ENCODE measurements at places on chromosomes 12 and 14. TPM values are rescaled to one million over a fixed set of nuclear protein-coding genes. Genes with fewer than 3 reads are reported as not detected.

GRCh38 chr12:112234303-112234702 lies 108.9 kb downstream of the TRAFD1 start:
- DNase-seq = no peak

Gene NID2
- polyA plus RNA-seq = 0.98 TPM

Gene SIX6
- not detected for polyA plus RNA-seq

DNA sequence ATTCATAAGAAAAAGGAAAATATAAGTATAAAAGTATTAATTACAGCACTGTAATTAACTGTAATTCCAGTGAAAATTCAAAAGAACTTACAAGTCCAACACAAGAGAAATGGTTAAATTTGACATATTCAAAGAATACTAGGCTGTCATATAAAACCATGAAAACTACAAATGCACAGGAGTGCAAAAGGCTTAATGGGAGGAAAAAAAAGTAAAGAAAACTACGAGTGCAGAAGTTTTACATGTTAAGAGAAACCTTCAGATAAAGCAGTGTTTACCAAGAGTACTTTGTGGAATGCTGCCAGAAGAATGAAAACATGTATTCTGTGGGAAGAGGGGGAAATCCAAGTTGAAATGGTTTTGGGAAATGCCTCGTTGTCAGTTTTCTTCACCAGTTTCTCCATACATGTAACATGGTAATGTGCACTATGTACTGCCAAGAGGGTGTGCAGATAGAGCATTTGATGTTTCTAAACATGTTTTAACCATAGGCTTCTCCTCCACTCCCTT lies 9.1 kb downstream of the HEATR5A start:
- DNase-seq = no peak

DNA sequence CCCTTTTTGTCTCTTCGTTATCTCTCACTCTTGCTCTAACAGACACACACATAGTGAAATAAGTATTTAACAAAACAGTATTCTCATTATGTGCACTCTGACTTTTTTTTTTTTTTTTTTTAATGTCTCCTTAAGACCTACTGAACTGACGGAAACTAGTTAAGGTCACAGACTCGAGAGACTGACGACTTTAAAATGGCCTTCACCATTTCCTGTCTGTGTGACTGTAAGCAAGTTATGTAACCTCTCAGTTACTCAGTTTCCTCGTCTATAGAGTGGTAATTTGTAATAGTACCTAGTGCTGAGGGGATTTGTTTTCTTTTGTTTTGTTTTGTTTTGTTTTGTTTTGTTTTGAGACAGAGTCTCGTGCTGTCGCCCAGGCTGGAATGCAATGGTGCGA lies 284.8 kb downstream of the FBXL14 start:
- no peak for DNase-seq

DNA sequence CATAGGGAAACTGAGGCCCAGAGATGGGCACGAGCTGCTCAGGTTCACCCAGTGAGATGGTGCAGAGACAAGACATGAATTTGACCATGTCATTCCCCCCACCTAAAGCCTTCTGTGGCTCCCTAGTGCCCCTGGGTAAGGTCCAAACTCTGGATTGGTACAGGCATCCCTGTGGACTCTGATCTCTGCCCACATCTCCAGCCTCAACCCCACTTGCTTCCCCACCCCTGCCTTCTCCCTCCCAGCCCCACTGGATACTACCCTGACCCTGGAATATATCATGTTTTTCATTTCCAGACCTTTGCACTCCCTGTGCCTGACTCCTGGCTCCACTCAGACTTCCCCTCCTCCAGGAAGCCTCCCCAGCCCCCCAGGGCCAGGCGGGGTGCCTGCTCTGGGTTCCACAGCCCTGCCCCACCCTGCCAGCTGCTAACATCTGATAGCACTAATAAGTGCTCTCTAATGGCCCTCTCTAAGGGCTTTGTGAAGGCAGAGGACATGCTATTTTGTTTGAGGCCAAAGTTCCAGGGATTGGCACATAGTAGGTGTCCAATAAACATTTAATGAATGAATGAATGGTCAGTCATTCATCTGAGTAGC lies 1.1 kb upstream of the SDSL start:
- DNase-seq = no peak

Gene KLRC3
- polyA plus RNA-seq = 6.4 TPM

All from naive thymus-derived CD8-positive, alpha-beta T cell (primary cell).